ENCODE measurements at places on chromosomes 12 and 14.

DNA sequence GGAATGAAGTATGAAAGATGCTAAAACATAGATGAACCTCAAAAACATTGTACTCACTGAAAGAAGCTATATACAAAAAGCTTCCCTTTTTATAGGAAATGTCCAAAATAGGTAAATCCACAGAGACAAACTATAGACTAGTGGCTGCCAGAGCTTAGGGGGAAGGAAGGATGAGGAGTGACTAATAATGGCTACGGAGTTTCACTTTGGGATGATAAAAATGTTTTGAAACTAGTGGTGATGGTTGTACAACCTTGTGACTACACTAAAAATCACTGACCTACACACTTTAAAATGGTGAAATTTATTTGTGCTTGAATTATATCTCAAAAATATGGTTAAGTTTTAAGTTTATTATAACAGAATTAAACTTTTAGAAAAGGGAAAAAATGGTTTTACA, 37.1 kb upstream of the AMN1 start:
- no peak for DNase-seq

DNA sequence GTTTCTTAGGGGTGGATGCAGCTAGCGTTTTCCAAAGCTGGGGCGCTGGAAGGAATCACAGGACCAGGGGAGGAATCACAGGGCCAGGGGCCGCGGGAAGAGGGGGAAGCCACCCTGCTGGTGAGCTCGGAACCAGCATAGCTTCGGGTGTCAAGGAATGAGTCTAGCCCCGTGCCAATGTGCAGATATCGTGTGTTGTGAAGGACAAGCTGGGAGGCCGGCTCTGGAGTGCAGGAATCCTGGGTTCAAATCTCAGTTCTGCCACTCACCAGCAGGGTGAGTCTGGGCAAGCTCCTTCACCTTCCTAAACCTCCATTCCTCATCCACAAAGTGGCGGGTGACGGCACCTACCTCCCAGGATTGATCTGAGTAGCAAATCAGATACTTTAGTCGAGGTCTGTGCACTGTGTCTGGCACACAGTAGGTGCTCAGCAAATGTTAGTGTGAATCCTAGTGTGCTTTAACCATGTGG, 53.6 kb upstream of the RIN3 start:
- no peak for DNase-seq

DNA sequence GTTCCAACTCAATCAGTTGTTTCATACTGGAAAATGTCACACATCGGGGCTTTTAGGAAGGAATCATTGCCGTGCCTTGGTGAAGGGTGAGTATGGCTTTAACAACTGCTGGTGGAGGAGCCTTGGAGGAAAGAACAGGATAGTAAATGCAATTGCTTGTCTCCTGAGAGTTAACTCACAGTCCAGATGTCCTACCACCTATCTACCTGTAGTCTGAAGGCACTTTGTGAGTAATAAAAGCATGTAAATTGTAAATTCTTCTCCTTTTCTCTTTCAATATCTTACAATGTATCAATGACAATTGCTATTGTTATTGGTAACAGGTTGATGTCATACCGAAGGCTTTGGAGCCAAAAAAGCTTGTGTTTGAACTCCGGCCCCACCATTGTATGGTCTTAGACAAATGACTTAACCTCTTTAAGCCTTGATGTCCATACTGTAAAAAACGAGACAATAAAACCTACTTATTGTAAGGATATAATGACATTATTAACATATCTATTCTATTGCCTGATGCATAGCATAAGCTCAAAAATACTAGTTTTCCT, 397.4 kb downstream of the ADAMTS20 start:
- no peak for DNase-seq

DNA sequence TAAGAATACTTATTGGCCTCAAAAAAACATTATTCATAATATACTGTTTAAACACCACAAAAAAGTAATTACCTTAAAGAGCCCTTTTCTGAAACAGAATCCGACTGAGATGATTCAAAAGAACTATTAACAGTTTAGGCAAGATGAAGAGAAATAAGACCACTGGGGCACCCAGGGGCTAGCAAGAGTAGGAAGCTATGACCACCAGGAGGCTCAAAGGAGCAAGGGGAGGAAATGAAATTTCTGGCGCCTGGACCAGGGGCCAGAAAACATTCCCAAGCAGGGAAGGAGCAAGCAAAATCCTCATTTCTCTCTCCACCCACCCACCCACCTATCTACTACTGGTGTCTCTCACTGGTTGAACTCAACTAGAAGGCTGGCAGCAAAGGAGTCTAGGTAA, 6.3 kb upstream of the DCAF4 start:
- DNase-seq = no peak

DNA sequence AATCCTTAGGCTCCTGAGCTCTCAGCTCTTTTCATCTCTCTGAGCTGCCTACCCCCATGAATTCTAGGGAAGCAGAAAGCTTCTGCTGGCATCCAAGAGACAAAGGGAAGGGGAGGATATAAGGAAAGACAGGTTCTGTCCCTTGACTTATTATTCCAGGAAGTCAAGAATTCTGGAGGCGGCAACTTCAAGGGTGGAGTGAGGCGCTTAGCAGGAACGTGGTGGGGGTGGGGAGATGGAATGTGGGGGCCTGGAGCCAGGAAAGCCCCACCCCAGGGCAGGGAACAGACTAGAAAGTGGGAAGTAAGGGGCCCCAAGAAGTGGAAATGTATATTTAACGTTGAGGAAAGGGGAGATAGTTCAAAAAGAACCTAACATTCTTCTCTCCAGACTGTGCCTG, 1.4 kb downstream of the CALCOCO1 start:
- no peak for DNase-seq

GRCh38 chr14:88798156-88798555, 5.4 kb upstream of the EML5 start:
- DNase-seq = no peak

DNA sequence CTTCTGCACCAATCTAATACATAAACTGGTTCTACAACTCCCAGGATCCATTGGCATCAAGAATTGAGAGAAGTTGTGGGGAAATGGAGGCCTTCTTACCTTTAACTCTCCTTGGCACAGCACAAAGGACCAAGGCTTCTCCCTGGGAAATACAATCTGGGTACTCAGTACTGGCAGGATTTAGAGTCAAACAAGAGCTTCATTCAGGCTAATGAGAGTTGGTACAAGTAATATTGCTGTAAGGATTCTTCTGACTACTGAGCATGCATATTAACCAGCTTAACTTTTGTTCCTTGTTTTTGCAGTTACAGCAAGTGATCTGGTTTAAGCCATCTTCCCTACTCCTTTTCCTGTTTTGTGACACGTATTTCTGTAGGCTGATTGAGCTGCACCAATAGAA, 76.2 kb upstream of the FERMT2 start:
- no peak for DNase-seq

GRCh38 chr12:97246368-97246767, 216.2 kb upstream of the RMST start:
- DNase-seq = no peak
